ENCODE measurements at places on chromosomes 5 and 9.
A peak's percentile ranks its signal among the peaks of the same experiment; 100 is the strongest.

GRCh38 chr5:57626703-57627102 lies 144.1 kb upstream of the ACTBL2 start:
- no peak for DNase-seq
- no peak overlapping the region for H3K27ac ChIP-seq
- H3K4me3 ChIP-seq, result no peak overlapping the region
- H3K36me3 ChIP-seq, result no peaks in the 10 kb centered on the region
- no peaks in the 10 kb centered on the region for H3K4me1 ChIP-seq
- H3K27me3 ChIP-seq, result no peaks in the 10 kb centered on the region

DNA sequence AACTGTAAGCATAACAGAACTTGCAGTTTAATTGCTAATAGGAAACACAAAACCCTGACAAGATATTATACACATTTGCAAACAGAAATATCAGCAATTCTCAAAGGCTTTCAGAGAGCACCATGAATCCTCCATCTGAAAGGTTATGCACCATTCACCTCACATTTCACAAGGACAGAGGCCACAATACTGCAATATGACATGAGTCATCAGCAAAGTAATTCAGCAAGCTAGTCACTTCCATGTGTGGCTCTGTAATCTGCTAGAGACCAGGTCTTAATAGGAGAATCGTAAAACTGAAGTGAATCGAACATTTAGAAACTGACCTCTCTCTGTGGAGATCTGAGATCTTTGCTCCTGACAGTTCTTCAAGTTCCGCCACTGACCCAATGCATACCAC lies 28.3 kb downstream of the IARS1 start:
- H3K36me3 ChIP-seq, result peaks cover 98% of the 10 kb centered on the region
- DNase-seq, result no peak
- H3K4me3 ChIP-seq, result no peak overlapping the region
- no peaks in the 10 kb centered on the region for H3K27me3 ChIP-seq
- no peaks in the 10 kb centered on the region for H3K4me1 ChIP-seq

DNA sequence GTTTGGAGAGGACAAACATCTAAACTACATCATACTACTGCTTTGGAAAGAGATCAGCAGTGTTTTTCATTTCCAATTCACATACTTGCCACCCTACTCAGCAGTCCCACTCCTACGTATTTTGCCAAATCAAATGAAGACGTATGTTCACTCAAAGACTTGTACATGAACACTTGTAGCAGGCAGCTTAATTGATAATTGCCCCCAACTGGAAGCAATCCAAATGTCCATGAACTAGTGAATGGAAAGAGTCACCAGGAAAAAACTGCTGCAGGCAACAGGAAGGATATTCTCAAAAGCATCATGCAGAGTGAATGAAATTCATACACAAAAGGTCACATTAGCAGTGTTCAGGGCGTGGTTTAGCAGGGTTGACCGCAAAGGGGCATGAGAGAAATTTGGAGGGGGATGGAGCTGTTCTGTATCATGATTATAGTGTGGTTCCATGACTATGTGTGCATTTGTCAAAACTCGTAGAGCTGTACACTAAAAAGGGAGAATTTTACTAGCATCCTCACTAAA lies 38.8 kb downstream of the PAEP start:
- DNase-seq, result no peak
- H3K4me3 ChIP-seq, result no peak overlapping the region
- no peaks in the 10 kb centered on the region for H3K4me1 ChIP-seq

- no peak overlapping the region for H3K27ac ChIP-seq
- no peak overlapping the region for H3K4me3 ChIP-seq
- H3K27me3 ChIP-seq, result no peaks in the 10 kb centered on the region
- H3K36me3 ChIP-seq, result peaks cover 9% of the 10 kb centered on the region
- no peak for DNase-seq
- no peaks in the 10 kb centered on the region for H3K4me1 ChIP-seq
Measured at GRCh38 chr5:154205441-154206117, 15.0 kb downstream of the GALNT10 start.

DNA sequence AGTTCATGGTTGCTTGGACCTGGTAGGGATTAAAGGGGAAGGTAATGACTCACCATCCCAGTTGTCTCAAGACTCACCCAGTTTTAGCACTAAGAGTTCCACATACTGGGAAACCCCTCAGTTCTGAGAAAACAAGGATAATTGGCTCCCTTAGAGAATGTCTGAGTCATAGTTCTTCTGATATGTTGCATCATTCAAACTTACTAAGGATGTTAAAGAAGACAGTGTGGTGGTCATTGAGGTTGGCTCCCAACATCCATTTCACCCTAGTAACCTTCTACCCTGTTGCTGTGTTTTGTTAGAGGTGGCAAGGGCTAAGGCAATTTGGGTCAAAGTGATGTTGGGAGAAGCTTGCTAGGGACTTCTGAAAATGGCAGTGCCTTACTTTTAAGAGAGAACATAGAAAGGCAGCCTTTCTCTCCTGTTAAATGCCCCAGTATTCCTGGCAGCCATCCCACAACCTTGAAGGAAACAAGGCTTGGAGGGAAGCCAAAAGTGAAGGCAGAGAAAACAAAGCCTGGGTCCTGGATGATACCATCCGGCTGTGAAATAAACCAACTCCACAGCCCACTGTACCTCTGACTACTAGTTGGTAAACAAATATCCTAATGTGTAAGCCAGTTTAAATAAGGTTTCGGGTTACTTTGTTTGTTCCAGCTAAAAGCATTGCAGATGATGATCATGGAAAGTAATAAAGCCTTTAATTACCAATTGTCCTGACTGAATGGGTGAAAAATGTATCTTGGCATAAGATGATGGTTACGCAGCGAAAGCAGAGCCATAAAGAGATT lies 80.4 kb upstream of the ADAMTSL1 start:
- H3K27ac ChIP-seq, result peak overlapping the region; percentile 51
- no peaks in the 10 kb centered on the region for H3K27me3 ChIP-seq
- DNase-seq, result no peak
- H3K4me1 ChIP-seq, result peaks cover 13% of the 10 kb centered on the region

DNA sequence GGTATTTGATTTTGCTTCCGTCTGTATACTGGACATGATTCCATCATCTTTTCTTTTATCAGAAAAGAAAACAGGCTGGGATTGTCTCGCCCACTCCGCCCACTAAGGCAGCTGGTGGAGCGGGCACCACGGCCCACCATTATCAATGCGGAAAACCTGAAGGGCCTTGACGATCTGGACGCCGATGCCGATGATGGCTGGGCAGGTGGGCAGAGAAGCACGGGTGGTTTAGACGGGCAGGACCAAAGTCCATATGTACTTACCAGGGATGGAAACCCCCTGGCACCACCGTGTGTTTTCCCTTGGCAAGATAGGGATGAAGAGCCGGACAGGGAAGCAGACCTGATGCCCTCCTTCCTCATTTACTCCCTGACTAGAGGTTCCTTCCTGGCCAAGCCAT lies 53.7 kb downstream of the PRRC2B start:
- peaks cover 74% of the 10 kb centered on the region for H3K36me3 ChIP-seq
- H3K27me3 ChIP-seq, result no peaks in the 10 kb centered on the region
- H3K27ac ChIP-seq, result no peak overlapping the region
- no peak overlapping the region for H3K4me3 ChIP-seq
- DNase-seq, result peak; percentile 23

DNA sequence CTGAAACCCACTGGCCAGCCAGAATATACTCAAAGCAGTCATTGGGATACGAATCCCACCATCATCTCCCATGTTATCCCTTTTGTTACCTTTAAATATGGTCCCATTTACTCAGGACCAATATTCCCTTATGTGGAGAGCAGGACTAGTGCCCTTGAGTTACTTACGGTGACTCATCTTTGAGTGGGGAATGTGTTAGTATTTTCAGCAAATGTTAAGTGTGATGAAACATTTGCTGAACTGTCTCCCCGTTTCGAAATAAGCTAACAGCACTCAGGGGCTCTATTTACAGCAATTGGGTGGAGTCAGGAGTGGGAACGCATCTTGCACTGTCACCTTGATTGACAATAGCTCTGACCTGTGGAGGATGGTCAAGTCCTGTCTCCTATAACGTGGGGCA lies 67.4 kb downstream of the CTSL start:
- DNase-seq, result peak; percentile 35
- H3K4me1 ChIP-seq, result no peaks in the 10 kb centered on the region
- no peaks in the 10 kb centered on the region for H3K36me3 ChIP-seq
- peaks cover 3% of the 10 kb centered on the region for H3K27me3 ChIP-seq

DNA sequence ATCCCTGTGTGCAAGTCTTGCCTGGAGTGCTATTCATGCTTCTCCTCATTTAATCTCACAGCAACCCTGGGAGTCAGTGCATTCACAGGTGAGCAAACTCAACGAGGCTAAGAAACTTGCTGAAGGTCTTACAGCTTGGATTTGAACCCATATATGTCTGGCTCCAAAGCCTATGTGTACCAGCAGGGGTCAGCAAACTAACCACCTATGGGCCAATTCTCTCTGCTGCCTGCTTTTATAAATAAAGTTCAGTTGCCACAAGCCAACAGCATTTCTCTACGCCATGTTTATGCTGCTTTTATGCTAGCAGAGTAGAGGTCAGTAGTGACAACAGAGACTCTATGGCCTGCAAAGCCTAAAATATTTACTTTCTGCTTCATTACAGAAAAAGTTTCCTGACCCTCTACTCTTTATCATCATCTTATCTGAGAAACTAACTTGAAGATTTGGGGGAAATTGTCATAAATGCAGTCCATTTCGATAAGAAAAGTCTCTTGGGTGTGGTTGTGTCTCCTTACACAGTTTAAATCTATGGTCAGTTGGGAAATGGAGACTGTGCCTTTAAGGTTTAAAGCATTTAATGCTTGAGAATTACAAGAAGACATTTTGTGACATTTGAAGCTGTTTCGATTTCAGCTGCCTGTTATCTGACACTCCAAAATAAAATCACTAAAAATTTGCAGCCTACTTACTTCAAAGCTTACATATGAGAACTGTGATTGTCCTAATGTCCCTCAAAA lies 137.7 kb downstream of the PRELID2 start:
- H3K27ac ChIP-seq, result no peak overlapping the region
- no peak for DNase-seq
- H3K36me3 ChIP-seq, result no peaks in the 10 kb centered on the region
- H3K4me1 ChIP-seq, result no peaks in the 10 kb centered on the region
- no peaks in the 10 kb centered on the region for H3K27me3 ChIP-seq

DNA sequence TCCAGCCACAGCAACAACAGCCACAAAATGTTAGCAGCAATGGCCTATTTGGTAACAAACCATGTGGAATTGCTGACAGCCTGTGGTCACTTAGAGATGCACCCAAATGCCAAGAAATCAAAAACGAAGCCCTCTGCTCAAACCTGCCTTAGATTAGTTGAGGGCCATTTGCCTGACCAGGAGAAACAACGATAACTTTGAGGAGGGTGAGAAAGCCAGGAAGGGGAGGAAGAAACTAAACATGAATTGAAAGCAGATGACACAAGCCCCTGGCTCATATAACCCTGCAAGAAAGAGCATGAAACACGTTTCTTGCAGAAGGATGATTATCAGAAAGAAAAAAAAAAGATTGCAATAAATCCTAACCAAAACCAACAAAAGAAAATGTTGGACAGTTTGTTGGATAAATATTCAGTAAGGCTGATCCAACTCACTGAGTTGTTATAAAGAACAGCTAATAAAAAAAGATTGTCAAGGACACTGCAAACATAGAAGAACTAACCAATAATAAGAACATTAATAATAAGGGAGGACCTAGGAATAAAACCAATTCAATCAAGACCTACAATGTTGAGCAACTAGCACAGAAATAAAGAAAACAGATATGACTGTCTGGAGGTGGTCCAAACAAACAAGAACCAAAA lies 140.5 kb upstream of the SLC30A5 start:
- DNase-seq, result no peak
- H3K27ac ChIP-seq, result no peak overlapping the region
- no peak overlapping the region for H3K4me3 ChIP-seq
- H3K4me1 ChIP-seq, result no peaks in the 10 kb centered on the region
- no peaks in the 10 kb centered on the region for H3K36me3 ChIP-seq
- H3K27me3 ChIP-seq, result no peaks in the 10 kb centered on the region

DNA sequence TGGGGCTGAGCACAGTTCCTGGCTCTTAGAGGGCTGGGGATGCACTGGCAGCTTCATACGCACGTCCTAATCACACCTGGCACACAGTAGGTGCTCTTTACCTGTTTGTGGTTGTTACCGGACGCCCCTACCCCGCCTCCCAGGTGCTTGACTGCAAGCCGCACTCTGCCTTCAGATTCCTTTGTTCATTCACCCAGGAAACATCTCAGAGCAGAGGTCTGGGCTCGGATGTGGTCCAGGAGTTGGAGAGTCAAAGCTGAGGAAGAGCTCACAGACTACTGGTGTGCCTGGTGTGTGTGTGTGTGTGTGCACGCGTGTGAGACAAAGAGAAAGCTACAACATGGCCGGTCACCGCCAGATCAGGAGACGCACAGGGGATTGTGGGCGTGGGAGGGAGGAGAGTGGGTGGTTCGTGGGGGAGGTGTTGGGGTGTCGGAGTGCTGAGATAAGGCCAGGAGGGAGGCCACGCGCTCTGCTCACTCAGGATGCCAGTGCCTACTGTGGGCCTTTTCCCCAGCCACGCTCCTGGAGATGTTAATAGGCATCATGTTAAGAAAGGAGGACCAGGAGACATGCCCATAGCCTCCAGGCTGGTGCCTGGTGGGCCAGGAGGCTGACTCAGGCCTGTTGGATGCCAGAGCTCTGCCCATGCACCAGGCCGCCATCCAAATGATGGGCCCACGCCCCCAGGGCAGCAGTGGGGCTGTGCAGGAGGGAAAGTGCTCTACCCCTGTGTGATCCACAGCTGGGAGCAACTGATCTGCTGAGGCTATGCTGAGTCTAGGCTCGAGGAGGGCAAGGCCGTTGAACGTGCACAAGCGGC lies 39.9 kb downstream of the CRB2 start:
- H3K27me3 ChIP-seq, result no peaks in the 10 kb centered on the region
- H3K27ac ChIP-seq, result no peak overlapping the region
- no peaks in the 10 kb centered on the region for H3K4me1 ChIP-seq
- no peak for DNase-seq

- no peak overlapping the region for H3K27ac ChIP-seq
- no peaks in the 10 kb centered on the region for H3K4me1 ChIP-seq
- no peaks in the 10 kb centered on the region for H3K27me3 ChIP-seq
- DNase-seq, result no peak
- H3K36me3 ChIP-seq, result no peaks in the 10 kb centered on the region
Measured at GRCh38 chr5:31095796-31096195, 97.7 kb upstream of the CDH6 start.

GRCh38 chr9:121268851-121269641 lies 1.1 kb downstream of the GSN start:
- H3K27me3 ChIP-seq, result no peaks in the 10 kb centered on the region
- DNase-seq, result peak; percentile 53
- no peaks in the 10 kb centered on the region for H3K36me3 ChIP-seq
- peak overlapping the region; percentile 91 for H3K4me3 ChIP-seq

- DNase-seq, result no peak
- no peaks in the 10 kb centered on the region for H3K27me3 ChIP-seq
- no peak overlapping the region for H3K4me3 ChIP-seq
- H3K36me3 ChIP-seq, result no peaks in the 10 kb centered on the region
- H3K4me1 ChIP-seq, result peaks cover 69% of the 10 kb centered on the region
- H3K27ac ChIP-seq, result no peak overlapping the region
Measured at GRCh38 chr9:109789556-109789955, 9.6 kb downstream of the PALM2AKAP2 start.

GRCh38 chr9:109117856-109118807 lies 1.6 kb downstream of the TMEM245 start:
- peak overlapping the region; percentile 90 for H3K27ac ChIP-seq
- no peaks in the 10 kb centered on the region for H3K4me1 ChIP-seq
- peak overlapping the region; percentile 89 for H3K4me3 ChIP-seq

GRCh38 chr9:16031486-16031885 lies 478.6 kb downstream of the CCDC171 start:
- H3K4me3 ChIP-seq, result no peak overlapping the region
- no peaks in the 10 kb centered on the region for H3K36me3 ChIP-seq
- no peaks in the 10 kb centered on the region for H3K4me1 ChIP-seq

Measured in tibial artery (tissue), 4 donors.